ENCODE measurements at places on chromosomes 2 and 18. TPM values are rescaled to one million over a fixed set of nuclear protein-coding genes. Genes with fewer than 3 reads are reported as not detected.

Gene DAW1
- not detected for total RNA-seq

Gene SCN3A
- total RNA-seq, result 0.33 TPM

Gene EFR3B
- total RNA-seq, result 0.51 TPM

Gene POTEC
- total RNA-seq, result not detected

All from fibroblast of lung (primary cell).